Activated CD4-positive, alpha-beta T cell treated with anti-CD3 and anti-CD28 coated beads for 48 hours (primary cell): ENCODE measurements at places on chromosomes 11 and 22.

GRCh38 chr22:20853236-20853660 is 5.4 kb downstream of the PI4KA start:
- DNase-seq = no peak

DNA sequence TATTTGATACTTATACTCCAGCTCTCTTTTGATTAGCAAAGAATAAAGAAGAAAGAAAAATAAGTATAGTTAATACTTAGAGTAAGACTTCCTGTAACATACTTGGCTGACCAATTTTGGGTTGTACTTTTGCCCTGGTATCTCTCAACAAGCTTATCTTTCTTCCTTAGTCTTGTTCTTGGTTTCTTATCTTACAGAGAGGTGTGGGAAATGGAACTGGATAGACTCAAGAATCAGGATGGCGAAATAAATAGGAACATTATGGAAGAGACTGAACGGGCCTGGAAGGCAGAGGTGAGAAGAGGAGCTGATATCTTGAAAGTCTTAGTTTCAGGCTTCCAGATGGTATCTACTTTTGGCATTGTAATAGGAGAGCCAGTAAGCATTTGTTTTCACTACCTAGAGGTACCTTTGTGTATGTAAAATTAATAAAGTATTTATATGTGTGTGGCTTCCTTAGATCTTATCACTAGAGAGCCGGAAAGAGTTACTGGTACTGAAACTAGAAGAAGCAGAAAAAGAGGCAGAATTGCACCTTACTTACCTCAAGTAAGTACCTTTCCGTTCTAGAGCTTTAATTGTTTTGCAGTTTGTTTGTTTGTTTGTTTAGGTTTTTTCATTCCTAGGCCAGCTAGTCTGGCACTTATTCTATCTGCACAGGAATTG is 11.3 kb upstream of the BACE1-AS start:
- no peak for DNase-seq

- no peak for DNase-seq
Observed at GRCh38 chr11:83477772-83478171, 191.6 kb upstream of the CCDC90B start.

DNA sequence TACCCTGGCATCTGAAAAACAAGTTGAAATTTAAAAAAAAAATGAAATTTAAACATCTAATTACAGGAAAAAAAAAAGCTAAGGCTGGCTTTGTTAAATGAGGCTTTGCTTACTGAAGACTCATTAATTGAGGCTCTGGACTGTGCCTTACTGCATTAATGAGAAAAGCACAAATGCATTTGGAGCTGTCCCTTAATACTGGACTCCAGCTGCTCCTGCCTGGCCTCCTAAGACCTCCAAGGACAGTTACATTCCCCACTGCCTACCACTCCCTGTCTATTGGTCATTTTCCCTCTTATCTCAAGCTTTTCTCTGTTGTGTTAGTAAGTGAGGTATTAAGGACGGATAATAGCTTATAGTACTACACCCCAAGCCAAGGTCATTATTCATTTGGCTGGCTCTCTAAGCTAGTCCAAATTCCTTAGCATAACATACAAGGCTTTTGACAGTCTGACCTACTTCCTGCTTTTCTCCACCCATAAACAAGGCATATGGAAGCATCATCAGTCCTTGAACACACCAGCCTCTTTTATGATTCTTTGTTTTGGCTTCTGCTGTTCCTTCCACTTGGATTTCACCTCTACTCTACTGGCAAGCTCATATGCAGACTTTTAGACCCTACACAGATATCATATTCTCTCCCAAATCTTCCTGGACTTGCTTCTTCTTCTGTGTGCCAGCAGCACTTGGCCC is 62.5 kb downstream of the USP35 start:
- no peak for DNase-seq

GRCh38 chr11:77113382-77114088 is 10.9 kb downstream of the OMP start:
- peak; percentile 44 for DNase-seq

GRCh38 chr11:74636630-74637184 is 44.3 kb downstream of the POLD3 start:
- DNase-seq = no peak

- no peak for DNase-seq
Observed at GRCh38 chr11:1049431-1049891, 12.9 kb upstream of the MUC6 start.

DNA sequence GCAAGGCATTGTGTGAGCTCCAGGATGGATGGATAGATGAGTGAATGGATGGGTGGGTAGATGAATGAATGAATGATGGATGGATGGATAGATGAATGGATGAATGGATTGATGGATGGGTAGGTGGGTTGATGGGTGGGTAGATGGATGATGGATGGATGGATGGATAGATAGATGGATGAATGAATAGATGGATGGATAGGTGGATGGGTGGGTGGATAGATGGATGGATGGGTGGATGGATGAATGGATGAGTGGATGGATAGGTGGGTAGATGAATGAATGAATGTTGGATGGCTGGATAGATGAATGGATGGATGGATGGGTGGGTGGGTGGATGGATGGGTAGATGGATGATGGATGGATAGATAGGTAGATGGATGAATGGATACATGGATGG is 33.5 kb downstream of the DHCR7 start:
- no peak for DNase-seq

DNA sequence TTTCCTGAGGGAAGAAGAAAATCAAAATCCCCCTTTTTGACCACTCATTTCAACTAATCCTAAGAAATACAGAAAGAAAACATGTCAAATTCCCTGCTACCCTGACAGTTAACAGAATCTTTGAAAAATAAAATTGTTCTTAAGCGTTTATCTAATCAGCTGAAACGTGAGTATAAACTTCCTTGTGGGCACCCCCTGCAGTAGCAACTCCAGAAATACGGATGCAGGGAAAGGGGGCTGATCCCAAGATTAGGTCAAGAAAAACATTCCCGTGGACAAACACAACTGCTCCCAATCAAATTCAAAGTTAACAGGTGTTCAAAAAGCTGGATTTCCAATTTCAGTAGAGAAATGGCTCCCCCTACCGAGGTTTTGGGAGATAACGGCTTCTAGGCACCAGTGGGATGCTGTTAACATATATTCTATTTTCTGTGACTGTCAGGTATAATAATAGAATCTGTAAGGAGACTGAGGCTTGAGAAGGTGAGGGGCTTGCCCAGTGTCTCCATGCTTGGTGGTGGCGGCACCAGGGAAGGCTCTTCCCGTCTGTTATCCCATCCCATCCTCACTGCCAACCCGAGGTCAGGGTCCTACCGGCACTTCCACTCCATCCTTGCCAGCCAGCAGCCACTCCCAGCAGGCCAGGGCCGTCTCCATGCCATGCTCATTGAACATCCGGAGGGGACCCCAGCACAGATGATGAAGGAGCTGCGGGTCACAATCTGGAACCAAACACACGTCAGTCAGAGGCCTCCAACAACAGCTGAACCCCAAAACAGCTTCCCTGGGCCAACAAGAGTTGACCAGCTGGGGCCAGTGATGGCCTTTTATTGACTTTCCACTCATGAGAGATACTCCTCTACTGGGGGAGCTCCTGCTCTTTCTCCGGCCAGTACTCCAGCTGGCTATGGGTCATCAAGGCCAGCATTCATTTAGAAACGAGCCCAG is 32.0 kb upstream of the SERPIND1 start:
- peak; percentile 53 for DNase-seq

- no peak for DNase-seq
Observed at GRCh38 chr11:101446726-101447125, 137.1 kb downstream of the TRPC6 start.

DNA sequence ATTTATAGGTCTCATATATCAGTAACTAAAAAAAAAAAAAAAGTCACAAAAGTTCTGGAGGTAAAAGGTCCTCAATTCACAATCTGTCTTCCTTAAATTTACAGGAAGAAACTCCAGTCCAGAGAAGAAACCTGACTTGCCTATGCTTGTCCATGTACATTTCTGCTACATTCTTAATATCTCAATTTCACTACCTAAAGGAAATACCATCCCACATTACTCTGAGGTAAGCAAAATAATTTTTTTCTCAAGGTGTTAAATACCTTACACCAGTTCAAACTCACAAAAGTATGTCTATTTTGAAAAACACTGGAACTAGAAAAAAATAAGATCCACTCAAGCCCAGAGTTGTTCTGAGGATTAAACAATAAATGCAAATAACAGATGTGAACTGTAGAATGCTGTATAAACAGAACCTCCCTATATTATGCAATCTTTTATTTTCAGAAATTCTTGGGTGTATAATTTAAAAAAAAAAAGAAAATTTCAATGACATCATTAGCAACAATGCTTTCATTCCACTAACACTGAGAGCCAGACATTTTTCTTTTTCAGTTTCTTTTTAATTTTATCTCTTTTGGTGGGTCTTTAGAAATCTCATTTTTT is 49.9 kb upstream of the GDPD4 start:
- DNase-seq = no peak

DNA sequence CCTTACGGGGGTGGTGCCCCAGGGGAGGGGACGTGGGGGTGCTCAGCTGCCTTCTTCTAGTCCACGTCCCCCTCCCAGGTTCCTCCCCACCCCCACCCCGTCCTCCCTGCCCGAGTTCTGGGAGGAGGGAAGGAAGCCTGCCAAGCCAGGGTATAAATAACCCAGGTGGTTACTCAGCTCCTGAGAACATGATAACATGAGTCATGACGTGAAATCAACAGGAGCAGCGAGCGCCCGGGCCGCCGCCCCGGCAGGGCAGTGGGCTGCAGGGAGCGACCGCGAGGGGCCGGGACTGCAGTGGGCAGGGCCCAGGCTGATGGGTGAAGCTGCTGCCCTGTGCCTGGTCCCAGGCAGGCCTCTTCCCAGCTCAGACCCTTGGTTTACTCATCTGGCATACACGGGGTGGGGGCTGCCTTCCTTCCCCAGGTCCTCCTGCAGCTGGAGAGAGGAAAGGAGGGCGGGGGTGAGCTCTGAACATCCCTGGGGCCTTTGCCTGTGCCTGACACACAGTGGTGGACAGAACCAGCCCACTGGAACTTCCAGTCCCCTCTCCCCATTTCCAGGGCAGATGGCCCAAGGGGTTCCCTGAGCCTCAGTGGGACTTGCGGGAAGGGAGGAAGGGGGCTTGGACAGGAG is 8.8 kb upstream of the PDGFB start:
- peak; percentile 62 for DNase-seq

DNA sequence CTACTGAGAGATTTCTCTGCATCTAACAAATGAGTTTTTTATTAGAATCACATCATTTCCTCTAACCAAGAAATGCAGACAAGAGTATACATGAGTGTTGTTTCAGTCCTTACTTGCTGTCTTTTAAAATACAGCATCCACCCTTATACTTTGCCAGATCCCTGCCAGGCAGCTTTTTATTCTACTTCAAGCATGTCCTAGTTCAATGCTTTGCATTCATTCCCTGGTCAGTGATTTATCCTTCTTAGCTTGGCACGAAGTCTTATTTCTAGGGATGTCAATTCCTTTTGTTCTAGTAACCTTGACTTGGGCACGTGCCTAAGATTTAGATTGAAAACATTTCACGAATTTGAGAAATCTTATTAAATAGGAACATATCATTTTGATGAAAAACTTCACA is 307.2 kb upstream of the MPPED2 start:
- DNase-seq = no peak

DNA sequence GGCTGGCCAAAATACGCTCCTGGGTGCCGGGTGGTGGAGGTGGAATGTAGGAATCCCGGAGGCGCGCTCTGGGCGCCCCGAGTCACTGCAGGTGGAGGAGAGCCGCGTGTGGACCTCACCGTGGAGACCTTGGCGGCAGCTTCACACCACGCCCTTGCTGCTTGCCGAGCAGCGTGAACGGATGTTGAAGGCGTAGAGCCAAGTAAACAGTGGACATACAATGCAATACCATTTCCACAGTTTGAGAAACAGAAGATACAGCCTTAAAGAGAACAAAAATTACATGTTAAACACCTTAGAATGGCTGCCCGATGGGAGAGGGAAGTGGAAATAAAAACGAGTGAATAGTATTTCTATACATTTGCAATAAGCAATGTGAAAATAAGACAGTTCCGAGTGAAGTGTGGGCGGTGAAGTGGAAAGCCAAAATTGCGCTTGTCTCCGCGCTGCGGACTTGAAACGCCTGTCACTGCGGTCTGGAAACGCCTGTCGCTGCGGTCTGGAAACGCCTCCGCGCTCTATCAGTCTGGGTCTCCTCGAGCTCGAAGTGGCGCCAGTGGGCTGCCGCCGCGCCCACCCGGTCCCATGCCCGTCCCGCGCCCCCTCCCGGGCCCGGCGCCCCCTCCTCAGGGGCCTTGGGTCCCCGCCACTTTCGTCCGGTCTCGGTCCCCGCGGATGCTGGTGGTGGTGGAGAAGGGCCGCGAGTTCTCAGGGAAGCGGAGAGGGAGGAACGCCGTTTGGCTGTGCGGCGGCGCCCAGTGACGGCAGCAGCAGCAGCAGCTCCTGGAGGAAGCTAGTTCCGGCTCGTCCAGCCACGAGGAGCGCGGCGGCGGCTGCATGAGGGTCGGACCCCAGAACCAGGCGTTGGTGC is 1.6 kb downstream of the NCR3LG1 start:
- DNase-seq = peak; percentile 73

GRCh38 chr11:12176410-12176809 is 66.0 kb downstream of the MICAL2 start:
- no peak for DNase-seq

DNA sequence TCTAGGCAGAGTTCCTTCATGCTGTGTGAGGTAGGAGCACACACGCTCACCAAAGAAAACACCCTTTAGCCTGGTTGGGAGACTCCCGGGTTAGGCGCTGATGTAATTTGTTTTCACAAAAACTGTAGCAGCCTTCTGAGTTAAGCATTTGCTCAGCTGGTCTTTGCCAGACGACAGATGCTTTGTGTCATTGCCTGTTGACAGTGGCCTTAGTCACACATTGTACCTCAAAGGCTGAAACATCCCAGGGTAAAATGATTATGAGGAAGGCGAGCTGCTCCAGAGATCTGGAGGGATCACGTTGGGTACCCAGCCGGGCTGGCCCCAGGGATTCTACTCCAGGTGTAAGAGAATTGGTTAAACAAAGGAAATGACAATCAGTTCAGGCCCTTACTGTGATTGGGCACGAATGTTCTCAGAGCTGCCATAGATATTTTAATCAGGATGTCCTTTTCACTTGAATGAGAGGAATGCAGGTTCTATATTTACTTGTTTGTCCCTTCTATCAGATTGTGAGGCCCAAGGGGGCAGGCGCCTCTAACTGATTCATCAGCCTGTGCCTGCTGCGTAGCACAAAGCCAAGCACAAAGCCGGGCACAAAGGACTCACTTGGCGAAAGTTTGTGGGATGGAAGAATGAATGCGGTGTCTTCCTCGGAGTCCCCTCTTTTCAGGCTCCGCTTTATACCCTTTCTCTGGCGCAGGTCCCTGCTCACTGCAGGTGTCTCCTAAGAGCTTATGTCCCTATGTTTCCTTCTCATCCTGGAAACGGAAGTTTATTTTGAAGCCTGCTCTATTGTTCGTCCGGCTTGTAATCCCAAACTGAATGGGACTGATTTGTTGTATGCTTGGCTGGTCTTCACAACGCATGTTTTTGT is 47.1 kb downstream of the ADM start:
- DNase-seq = no peak

- no peak for DNase-seq
Observed at GRCh38 chr11:123284454-123284853, 89.4 kb upstream of the CLMP start.
